ENCODE measurements at places on chromosomes 2 and 18.

GRCh38 chr18:79479761-79480161 lies 84.0 kb downstream of the NFATC1 start:
- DNase-seq, result no peak

DNA sequence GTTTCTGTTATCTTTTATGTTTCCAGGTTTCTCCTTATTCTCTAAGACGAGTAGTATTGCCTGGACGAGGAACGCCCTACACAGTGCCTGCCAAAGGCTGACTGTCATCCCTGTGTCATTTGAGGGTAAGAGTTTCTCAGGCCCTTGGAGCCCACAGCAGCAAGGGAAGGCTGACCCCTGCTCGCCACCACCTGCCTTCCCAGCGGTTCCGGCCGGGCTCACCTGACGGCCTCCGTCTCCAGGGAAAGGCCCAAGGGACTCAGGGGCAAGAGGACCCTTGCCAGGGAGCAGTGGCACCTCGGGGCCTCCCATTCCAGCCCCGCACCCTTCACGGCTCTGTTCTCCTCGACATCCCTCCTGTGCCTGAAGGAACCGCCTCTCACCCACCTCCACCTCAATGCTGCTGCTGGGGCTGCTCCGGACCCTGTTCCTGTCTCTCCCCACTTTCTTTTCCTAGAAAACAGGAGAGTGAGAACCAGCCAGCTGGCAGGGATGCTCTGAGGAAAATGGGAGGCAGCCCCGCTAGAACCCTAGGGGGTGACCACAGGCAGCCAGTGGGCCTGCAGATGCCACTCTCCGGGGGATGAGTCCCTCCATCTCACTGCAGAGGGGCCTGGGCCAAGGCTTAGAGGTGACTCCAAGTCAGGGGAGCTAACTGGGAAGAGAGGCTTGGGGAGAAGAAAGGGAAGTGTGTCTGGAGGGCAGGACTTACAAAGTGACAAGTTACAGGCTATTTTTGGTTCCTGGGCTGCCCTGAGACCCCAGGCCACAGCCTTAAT lies 1.9 kb downstream of the LIMS2 start:
- DNase-seq, result no peak

DNA sequence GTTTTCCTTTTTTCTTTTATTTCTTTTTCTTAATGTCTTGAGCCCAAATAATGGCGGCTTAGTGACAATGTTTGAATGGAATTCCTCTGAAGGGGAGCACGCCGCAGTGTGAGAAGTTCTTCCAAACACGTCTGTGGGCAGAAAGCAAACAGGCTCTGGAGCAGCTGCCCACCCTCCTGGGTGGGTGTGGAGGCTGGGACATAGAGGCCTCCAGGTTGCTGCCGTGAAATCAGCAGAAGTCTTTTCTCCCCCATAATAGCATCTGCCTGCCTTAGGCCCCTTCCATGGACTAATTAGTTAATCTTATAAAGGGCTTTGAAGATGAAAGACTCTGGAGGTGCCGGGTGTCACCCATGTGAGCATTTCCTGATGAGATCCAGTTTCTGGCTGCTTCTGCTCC lies 213.9 kb downstream of the SH3RF3 start:
- DNase-seq, result no peak

- DNase-seq, result no peak
Measured at GRCh38 chr2:167504695-167505094, 616.4 kb downstream of the XIRP2 start.

DNA sequence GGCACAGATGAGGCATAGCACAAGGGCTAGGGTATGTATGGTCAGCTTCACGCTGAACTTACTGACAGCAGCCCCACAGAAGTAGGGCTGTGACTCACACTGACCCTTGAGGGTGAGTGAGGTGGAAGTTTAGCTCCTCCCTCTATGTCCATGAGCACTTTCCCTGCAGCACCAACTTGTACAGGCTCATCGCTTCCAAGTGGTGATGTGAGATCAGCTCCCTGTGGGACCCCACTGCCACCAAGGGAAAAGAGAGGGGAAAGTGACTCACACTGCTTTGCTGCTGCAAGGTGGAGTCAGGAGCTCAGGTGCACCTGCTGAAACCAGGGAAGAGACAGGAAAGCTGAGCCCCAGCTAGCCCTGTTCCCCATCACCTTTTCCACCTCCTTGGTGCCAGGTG lies 91.5 kb downstream of the TEX51 start:
- DNase-seq, result no peak

- DNase-seq, result no peak
Measured at GRCh38 chr2:174011173-174011572, 46.0 kb upstream of the SP3 start.

DNA sequence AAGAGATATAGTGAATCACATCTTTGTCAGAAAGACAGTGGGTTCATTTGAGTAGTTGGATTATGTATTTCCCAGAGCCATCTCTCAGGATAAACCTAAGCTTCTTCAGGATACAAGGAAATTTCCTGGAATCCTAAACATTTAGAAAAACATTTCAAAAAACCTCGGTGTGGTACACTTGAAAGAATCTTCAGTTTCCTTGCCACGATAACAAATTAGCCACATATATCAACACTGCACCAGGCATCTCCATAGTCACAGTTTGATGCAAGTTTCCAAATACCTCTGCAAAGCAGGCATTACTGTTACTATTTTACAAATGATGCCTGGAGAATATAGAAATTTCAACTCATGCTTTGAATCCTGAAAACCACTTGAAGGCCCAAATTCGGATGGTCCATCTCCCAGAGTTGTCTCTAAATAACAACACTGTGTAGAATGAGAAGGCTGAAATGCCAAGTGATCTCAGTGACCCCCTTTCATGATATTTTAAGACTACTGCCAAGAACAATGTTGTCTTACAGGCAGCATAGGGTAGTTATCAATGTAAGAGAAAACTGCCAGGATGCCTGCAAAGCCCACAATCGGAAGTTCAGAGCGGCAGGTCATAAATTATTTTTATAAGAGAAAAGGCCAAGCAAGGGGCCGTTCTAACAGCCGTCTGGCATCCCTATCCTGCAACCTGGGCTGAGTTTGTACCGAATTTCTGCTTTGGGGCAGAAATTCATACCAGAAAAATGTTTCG lies 307.9 kb downstream of the TXNL1 start:
- no peak for DNase-seq

DNA sequence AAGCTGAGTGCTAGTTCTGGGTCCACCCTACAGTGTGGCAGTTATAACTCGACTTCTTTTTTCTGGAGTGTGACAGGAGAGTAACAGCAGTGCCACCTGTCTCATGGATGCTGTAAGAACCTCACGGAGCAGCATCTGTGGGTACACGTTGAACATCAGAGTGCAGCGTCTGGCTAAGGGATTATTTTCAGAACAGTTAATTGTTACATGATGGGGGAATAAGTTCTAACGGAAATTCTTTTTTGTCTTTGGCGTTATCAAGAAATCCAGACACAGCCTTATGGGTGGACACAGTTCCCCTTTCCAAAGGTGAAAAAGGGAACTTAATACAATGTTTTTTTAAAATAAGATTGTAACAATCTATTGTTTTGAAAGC lies 28.3 kb upstream of the TOGARAM2 start:
- peak; percentile 83 for DNase-seq
